ENCODE measurements at places on chromosomes 7 and 10. TPM values are rescaled to one million over a fixed set of nuclear protein-coding genes. Genes with fewer than 3 reads are reported as not detected.

The C10orf90 gene
- total RNA-seq = 0.59 TPM

The NOS3 gene
- 1.8 TPM for total RNA-seq

The SHTN1 gene
- 33.6 TPM for total RNA-seq

The PURB gene
- total RNA-seq = 33.1 TPM

DNA sequence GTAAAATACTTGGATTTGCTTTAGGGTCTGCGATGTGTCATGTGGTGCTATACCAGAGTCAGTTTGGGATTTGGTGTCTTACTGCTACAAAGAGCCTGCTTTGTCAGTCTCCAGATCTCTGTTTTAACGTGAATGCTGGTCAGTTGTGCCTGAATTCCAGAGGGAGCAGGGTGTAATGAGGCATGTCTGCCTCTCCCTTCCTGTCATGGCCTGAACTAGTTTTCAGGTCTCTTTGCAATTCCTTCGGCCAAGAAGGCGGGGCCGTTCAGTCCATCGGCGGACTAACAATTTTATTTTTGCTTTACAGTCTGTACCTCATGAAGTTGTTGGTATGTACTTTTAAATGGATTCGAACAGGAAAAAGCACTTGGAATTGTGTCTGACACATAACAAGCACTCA is 465.1 kb upstream of the ADARB2 start:
- DNase-seq = no peak

DNA sequence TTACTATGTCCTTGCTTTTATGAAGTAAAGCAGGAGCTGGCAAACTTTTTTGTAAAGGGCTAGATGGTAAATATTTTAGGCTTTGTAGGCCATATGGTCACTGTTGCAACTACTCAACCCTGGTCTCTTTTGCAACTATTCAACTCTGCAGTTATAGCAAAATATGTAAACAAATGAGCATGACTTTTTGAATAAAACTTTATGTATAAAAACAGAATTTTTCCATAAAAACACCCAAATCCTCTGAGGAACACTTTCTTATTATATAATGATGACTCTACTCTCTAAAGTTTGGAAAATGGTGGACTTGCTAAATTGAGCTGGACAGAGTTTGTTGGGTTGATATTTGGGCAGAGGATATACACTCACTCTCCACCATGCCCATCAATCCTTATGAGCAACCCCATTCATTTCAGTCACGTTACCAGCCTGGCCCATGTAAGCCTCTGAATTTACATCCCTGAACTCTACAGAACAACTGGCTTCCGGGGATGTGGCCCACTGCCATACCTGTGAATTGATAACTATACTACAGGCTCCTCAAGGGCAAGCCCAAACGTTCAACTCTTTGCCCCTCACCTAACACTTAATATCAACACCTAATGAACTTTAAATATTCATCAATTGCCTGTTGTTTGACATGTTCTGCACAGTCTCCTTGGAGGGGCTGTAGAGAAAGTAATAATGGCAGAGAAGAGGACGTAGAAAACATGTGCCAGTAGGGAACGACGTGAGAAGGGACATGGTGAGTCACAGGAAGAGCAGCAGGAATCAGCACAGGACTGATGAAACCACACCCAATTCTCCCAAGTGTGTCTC is 37.6 kb downstream of the SGMS1 start:
- peaks cover 40% of the 10 kb centered on the region for H3K4me1 ChIP-seq
- DNase-seq = peak; percentile 78
- peak overlapping the region; percentile 6 for H3K4me3 ChIP-seq
- H3K27ac ChIP-seq = peak overlapping the region; percentile 57
- peaks cover 19% of the 10 kb centered on the region for H3K36me3 ChIP-seq
